ENCODE measurements at places on chromosomes 16 and 17.

DNA sequence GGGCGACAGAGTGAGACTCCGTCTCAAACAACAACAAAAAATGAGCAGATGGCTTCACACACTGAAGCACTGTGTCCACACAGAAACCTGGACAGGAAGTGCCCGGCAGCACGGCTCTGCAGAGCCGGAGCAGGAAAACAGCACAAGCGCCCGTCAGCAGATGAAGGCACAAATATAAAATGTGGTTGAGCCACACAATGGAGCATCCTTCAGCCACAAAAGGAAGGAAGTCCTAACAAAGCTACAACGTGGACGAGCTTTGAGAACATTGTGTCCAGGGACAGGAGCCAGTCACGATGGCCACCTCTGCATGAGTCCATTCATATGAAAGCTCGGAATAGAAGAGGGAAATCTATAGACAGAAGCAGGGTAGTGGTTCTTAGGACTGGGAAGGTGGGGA lies 15.7 kb downstream of the RHBDF2 start:
- DNase-seq = peak; percentile 80

GRCh38 chr16:85463672-85464382 lies 149.3 kb upstream of the GSE1 start:
- no peak for DNase-seq

GRCh38 chr16:57091200-57091974 lies 996 bp upstream of the CPNE2 start:
- DNase-seq = no peak

GRCh38 chr16:85566561-85567100 lies 46.5 kb upstream of the GSE1 start:
- DNase-seq = no peak

DNA sequence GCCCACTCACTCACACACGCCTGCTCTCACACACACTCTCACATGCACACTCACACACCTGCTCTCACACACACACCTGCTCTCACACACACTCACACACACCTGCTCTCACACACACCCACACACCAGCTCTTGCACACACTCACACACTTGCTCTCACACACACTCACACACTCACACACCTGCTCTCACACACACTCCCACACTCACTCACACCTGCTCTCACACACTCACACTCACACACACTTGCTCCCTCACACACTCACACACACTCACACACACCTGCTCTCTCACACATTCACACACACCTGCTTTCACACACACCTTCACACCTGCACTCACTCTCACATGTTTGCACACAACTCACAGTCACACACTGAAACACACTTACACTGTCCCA lies 4.0 kb downstream of the CD300H start:
- DNase-seq = no peak

DNA sequence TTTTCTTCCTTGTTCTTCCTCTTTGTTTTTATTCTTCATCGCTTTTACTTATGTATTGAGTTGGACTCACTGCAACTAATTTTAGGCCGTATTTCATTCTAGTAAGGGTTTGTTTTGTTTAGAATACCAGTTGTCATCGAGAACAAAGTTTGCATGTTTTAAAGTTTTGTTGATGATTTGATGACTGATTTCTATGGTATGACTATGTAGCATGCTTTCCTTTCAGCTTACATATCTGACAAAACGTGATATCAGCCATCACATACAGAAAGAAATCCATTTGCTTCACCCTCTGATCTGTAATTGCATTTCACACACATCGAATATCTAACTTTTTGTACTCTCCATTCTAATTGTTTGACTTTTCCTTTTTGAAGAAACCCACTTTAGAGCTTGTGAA lies 4.0 kb downstream of the PRKCA start:
- no peak for DNase-seq

DNA sequence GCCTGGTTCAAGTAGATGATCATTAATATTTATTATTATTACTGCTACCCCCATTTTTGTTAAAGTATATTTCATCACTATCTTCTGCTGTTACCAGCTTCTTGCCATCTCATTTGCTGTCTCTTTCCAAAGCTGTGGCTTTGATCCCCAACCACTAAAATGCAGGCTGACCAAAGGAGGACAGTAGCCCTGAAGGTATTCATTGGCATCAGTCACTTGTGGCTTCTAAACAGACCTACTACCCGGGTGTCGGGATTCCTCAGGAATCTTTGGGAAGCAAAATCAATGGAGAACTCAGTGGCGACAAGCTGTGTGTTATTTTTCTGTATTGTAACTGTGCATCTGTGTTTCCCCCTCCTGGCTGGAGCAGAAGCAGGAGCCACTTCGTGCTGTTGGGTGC lies 379.2 kb upstream of the ERCC4 start:
- no peak for DNase-seq

DNA sequence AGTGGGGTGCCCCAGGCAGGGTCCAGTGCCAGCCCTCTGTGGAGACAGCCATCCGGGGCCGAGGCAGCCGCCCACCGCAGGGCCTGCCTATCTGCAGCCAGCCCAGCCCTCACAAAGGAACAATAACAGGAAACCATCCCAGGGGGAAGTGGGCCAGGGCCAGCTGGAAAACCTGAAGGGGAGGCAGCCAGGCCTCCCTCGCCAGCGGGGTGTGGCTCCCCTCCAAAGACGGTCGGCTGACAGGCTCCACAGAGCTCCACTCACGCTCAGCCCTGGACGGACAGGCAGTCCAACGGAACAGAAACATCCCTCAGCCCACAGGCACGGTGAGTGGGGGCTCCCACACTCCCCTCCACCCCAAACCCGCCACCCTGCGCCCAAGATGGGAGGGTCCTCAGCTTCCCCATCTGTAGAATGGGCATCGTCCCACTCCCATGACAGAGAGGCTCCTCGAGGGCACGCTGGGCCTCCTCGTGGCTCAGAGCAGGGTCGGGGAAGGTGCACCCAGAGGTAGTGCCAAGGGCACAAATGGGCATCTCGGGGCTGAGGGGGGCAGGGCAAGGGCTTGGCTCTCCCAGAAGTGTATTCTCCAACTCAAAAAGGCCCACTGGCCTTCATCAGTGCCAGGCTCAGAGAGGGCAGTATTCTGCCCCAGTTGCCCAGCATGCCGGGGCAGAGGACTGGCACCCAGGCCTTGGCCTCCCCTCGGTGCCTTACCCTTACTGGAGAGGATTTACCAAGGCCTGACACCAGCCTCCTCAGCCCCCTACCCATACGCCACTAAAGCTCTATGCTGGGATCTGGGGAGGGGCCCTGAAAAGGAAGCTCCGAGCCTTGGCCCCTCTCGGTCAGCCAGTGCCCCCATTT lies at the start of gene CDH5:
CDH5 (plus strand) TSS at position 259 of the 867 bp plus-strand sequence. CDS start 12,647 bp downstream, outside the sequence.
- peak; percentile 84 for DNase-seq

DNA sequence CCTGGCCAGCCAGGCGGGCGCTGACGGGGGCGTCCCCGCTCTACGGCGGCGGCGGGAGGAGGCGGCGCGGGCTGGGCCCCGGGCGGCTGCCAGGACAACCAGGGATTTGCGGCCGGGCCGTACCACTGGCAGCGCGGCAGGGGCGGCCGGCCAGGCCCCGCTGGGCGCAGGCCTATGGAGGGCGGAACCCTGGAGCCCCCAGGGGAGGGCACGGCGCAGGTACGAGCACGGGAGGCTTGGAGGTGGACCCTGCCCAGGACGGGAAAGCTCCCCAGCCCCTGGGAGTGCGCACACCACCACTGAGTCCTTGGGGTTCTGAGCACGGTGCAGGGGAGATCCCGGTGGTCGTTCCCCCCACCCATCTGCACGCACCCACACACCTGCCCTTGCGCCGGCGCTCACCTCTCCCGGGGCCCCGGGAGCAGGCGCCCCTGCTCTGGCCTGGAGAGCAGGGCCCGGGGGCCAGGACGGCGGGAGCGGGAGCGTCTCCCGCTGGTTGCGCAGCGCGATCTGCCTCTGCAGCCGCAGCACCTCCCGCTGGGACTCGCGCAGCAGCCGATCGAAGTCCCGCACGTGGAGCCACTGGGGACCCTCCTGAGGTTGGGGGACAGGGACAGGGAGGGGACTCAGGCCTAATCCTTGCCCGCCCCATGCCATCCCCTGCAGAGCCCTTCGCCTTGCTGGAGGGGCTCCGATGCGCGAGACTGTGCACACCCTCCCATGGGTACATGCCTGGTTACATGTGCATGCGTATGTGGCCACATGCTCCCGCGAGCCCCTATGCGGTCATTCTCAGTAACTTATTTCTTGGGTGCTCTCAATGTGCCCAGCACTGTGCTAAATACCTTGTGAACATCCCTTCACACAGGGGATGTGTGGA lies 3.9 kb downstream of the TSPOAP1 start:
- DNase-seq = no peak

- no peak for DNase-seq
Observed at GRCh38 chr17:31511195-31511578, 119.7 kb downstream of the RAB11FIP4 start.

DNA sequence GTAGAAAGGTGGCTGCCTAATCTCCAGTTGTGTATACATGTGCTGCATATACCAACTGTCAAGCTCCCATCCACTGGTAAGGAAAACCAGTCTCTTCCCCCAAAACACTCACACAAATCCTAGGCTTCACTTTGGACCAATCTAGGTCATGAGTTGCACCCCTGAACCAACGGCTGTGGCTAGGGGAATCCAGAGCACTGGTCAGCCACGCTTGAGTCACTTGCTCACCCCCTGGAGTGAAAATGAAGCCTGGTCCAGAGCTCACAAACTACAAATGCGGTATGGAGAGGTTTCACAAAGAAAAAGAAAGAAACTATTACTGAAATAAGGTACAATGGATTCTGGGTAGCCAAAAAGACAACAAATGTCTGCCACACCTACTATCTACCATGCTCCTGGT lies 66.1 kb upstream of the NLK start:
- no peak for DNase-seq

DNA sequence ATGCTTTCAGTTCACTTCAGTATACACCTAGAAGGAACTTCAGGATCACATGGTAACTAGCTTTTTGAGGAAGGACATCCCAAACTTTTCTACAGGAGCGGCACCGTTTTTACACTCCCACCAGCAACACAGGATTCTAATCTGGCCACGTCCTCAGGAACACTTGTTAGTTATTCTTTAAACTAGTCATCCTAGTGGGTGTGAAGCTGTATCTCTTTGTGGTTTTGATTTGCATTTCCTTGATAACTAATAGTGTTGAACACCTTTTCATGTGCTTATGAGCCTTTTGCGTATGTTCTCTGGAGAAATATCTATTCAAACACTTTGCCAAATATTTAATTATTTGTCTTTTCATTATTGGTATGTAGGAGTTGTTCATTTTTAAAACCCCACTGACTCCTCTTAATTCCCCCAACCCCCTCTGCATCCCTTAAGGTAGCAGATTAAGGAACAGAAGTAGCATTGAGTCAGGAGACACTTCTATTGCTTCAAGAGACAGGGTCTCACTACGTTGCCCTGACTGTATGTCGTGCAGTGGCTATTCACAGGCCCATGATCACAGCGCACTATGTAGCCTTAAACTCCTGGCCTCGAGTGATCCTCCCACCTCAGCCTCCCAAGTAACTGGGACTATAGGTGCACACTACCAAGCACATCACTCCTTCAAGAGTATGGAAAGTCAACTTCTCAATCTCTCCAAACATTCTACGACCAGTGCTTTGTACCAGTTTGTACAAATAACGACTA lies 25.4 kb downstream of the YWHAE start:
- DNase-seq = no peak

- DNase-seq = no peak
Observed at GRCh38 chr16:894841-895240, 75.9 kb downstream of the LMF1 start.

DNA sequence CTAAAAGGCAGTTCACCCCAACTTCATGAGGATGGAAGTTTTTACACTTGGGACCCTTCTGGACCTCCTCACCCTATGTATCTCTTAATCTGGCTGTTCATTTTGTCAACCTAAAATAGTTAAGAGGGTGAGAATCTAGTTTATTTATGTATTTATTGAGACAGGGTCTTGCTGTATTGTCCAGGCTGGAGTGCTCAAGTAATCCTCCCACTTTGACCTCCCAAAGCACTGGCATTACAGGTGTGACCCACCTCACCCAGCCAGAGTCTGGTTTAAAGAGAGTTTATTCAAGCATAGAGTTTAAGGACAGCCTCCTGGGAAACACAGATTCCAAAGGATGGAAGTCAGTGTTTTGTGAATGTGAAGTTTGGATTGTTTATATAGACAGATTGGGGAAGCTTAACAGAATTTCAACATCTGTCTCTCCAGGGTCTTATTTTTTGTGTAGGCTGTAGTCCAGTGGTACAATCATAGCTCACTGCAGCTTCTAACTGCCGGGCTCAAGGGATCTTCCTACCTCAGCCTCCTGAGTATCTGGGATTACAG lies 8.0 kb upstream of the APPBP2 start:
- DNase-seq = no peak

- DNase-seq = no peak
Observed at GRCh38 chr16:70410734-70411133, 28.2 kb downstream of the ST3GAL2 start.

DNA sequence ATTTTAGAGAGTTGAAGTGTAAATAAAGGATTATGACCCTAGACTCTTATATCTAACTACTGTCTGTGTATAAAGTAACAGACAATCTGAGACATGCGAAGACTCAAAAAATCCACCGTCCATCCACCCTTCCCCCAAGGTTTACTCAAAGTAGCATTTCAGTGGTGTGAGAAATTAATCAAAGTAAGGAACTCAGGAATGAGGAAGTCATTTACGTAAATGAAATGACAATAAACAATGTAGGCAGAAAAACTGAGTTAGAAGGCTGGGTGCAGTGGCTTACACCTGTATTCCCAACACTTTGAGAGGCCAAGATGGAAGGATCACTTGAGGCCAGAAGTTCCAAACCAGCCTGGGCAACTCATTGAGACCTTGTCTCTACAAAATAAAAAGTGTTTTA lies 19.8 kb upstream of the NTN1 start:
- DNase-seq = no peak
